Stimulated activated CD4-positive, alpha-beta T cell treated with anti-CD3 and anti-CD28 coated beads, Interleukin-2, amount 100 ng/mL, for 4 hours (primary cell): ENCODE measurements at places on chromosomes 2 and 18.

- DNase-seq: no peak
Measured at GRCh38 chr2:181553244-181553643, 96.1 kb downstream of the ITGA4 start.

DNA sequence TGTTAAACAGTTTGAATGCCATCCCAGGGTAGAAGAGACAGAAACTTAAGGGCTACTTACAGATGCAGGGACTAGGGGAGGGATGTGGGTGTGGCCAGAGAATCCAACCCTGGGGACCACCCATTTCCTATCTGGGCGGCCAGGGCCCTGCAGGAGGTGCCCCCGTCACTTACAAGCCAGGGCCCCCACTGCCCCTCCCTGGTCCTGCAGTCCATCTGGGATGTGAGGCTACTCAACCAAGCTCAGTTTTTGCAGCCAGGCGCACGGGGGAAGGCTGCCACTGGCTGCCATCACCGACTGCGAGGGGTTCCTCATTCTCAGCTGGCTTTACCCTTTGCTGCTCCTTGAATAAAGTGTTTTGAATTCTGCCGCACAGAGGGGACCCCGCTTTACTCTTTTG lies 42.1 kb downstream of the RRM2 start:
- DNase-seq: no peak

DNA sequence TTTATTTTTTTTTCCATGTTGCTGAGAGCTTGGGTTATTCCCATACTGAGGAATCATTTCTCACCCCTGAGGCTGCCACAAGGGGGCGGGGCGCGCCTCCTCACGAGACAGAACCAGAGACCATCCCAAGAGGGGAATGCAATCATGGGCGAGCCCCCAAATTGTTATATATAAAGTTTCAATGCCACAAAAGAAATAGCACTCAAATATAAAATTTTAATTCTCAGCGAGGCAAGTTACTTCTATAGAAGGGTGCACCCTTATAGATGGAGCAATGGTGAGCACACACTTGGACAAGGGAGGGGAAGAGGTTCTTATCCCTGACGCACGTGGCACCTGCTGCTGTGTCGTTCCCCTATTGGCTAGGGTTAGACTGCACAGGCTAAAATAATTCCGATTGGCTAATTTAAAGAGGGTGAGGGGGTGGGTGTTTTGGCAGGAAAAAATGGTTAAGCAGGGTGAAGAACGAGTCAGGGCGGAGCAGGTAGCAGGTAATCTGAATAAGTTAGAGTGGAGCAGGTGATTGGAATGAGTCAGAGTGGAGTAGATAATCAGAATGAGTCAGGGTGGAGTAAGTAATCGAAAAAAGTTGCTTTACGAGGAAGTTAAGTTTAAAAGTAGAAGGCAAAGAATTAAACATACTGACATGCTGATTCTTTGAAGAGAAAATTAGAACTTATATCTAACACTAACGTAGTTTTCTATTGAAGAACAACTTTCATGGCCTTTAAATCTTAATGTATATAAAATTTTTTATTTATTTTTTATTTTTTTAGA lies 177.5 kb downstream of the MTCL1 start:
- DNase-seq: no peak

GRCh38 chr2:199962203-199962602 lies 6.8 kb downstream of the MAIP1 start:
- no peak for DNase-seq

DNA sequence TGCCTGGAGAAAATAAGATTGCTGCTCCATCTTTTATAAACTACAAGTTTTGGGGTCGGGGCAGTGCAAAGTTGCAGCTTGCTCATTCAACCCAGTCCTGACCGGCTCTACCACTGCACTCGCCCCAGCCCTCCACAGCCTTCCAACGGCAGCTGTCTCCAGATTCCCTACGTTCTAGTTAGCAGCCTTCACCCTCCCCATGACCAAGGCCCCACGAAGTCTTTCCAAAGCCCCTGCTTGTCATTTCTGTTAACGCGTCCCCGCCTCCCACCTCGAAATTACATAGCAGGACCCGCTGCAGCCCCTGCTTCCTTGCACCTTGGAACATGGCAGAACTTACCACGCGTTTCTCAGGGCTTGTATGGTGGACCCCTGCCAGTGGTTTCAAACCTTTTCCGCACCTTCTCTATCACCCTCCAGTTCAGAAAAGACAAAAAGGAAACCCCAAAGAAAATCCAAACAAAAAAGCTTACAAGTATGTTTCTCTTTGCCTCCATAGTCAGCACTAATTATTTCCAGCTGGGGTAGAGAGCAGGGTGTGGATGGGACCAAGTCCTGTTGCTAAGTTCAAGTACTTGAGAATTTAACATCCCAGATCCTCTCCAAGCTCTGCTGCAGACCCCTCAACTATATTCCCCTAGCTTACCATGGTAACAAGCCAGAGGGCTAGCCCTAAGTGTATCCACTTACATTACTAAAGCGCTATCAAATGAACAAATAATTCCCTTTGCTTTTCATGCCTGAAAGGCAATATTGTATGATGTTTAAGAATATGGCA lies 161.5 kb downstream of the TGIF1 start:
- no peak for DNase-seq

- DNase-seq: no peak
Measured at GRCh38 chr2:56483081-56483480, 299.3 kb downstream of the CCDC85A start.

GRCh38 chr2:72386288-72386687 lies 238.6 kb upstream of the CYP26B1 start:
- DNase-seq: no peak

DNA sequence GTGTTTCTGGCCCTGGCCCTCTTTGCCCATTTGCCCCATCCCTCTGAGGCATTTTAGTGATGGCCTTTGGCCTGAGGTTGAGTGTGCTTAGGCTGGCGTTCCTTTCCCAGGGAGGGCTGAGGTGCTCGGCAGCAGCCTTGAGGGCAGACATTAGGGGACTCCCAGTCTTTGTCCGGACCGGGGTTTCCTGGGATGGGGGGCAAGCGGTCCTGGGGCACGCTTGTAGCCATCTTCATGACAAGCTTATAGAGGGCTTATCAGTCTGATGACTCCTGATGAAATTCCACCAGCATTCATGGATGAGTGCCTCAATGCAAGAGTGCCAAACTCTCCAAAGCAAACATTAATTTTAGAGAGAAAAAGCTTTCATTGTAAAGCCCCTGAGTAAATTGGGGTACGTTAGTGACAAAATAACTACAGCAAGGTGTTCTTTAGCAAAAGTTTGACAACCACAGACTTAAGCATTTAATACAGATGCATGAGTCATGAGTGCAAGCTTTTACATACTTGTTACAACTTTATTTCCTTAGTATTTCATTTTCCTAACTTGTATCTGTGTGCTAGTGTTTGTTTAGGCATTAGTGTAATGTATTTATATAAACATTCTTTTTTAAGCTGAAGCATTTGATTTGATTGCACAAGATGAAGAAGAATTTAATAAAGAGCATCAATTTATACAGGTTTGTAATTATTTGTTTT lies 45.6 kb downstream of the CEP192 start:
- DNase-seq: no peak

- DNase-seq: no peak
Measured at GRCh38 chr2:50538147-50538546, 493.8 kb downstream of the NRXN1 start.

GRCh38 chr18:33575451-33575850 lies 2.6 kb upstream of the ASXL3 start:
- no peak for DNase-seq

DNA sequence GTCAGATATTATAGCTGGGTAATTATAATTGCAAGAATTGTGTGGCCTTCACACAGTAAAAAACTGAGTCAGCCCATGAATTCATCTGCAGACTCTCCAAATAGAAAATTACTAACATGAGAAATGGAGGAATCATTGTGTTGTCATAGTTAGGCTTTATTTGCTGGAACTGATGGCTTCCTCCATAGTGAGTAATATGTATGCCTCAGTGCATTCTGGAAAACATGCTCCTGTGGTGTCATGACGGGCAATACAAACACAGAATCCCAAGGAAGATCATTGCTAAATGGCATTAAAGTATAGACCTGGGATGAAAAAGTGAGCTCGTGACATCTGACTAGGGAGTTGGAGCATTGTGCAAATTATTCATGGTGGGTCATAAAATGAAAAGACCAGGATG lies 23.6 kb upstream of the NMS start:
- no peak for DNase-seq
